ENCODE measurements at places on chromosomes 3 and 15.

GRCh38 chr15:89099968-89100367 is 11.7 kb downstream of the ABHD2 start:
- no peak for DNase-seq

GRCh38 chr3:71492974-71493771 is 90.4 kb downstream of the FOXP1 start:
- DNase-seq: no peak

GRCh38 chr15:66826507-66826906 is 124.5 kb downstream of the SMAD6 start:
- DNase-seq: no peak

- no peak for DNase-seq
These were observed 73.7 kb downstream of the FILIP1L start for GRCh38 chr3:100040451-100041225.

DNA sequence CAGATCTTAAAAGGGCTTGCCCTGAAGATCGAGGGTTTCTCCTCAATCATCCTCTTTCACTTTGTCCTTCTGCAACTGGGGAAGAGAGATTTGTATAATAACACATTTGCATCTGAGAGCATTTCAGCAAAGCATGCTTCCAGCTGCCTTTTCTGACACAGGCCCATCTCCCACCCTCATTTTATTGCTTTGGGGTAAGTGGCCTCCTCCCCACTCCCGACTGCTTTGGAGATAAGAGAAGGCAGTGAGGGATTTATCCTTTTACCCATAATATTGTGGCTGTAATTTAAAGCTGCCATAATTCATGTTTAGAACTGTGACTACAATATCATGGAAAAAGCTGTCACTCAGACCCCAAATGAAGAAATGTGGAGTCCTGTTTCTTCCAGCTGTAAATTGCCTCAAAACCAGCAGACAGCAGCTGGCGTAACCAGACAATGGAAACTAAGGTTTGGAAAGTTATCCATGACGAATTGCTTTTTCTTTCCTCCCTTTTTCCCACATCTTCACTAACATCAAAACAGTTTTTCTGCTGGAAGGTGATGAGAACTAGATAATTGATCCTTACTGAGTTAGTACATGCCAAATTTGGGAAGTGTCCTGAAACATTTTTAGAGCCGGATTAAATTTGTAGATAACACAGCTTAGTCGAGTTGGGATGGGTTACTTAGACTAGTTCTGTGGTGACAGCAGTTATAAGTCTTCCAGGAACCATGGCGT is 104.2 kb upstream of the PFN2 start:
- no peak for DNase-seq

GRCh38 chr15:34342737-34343575 is at the start of the genes NOP10 and NUTM1:
Gene NOP10 (minus strand): TSS chr15:34343136. CDS start chr15:34343073, 63 bp downstream.
Gene NUTM1 (plus strand): TSS chr15:34343315. CDS start chr15:34343697, 382 bp downstream.
- DNase-seq: peak; percentile 80

GRCh38 chr15:87998630-87999029 is 257.9 kb downstream of the NTRK3 start:
- no peak for DNase-seq

GRCh38 chr15:47422881-47423665 is 294.2 kb upstream of the SEMA6D start:
- DNase-seq: no peak

DNA sequence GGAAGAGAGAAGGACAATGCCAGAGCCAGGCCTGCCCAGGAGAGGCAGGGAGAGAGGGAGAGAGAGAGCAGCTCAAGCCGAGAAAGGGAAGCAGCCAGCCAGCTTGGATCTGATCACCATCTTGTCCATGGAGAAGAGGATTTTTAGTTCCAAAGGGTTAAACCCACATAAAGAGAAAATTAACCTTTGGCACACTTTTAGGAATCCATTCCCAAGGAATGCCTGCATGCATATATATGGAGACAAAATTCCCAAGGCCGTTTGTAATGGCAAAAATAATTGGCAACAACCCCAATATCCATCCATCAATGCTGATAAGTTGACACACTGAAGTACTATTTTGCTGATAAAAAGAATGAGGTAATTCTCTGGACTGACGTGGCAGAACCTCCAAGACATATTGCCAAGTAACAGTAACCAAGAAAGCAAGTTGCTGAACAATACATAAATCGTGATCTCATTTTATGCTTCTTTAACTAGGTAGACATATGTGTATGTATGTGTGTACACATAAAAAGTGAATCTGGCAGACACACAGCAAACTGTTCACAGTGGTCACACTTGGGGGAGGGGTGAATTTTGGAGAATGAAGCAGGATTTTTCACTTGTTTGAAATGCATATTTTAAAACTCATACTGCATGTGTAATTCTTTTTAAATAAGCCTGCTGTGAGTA is 7.5 kb upstream of the STRA6 start:
- no peak for DNase-seq

- no peak for DNase-seq
These were observed 113.2 kb downstream of the RFTN1 start for GRCh38 chr3:16400106-16400931.

Measured in SHP77 treated with DMSO at 0.1 percent for 48 hours (cell line).